ENCODE measurements at places on chromosomes 1 and 21.

DNA sequence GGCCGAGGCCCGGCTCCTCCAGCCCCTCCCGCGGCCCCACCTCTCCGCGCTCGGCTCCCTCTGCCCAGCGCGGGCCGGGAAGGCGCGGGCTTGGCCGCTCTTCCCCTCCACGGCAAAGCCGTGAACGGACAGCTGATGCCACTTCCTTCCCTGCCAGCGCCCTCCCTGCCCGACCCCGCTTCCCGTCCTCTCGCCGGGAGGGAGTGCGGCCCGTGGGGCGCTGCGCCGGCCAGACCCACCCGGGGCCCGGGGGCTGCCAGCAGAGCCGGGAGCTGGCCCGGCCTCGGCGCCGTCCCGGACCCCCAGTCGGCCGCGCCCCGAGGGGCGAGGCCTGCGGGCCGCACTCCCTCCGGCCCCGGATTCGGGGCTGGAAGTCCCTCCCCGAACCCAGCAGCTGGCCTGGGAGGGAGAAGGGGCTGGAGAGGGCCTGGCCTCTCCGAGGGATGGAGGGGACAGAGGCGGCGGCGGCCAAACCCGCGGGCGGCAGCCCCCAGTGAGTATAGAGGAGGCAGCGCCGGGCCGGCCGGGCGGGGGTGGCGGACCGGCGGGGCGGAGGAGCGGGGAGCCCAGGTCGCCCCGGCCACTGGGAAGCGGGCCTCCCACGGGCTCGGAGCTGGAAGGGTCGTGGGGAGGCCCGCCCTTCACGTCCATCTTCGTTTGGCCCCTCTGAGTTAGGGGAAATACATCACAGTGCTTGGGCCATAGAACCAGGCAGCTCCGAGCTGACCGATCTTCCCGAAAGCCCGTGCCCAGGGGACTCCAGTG, at the start of gene KIAA1614:
Gene KIAA1614 (plus strand): TSS at position 97 of the 765 bp plus-strand sequence. CDS start 347 bp downstream, at position 444.
- peak; percentile 68 for DNase-seq

GRCh38 chr1:109214695-109215623, 1.2 kb downstream of the SARS1 start:
- no peak for DNase-seq

- DNase-seq = no peak
Measured at GRCh38 chr1:183080406-183080805, 57.2 kb downstream of the LAMC1 start.

DNA sequence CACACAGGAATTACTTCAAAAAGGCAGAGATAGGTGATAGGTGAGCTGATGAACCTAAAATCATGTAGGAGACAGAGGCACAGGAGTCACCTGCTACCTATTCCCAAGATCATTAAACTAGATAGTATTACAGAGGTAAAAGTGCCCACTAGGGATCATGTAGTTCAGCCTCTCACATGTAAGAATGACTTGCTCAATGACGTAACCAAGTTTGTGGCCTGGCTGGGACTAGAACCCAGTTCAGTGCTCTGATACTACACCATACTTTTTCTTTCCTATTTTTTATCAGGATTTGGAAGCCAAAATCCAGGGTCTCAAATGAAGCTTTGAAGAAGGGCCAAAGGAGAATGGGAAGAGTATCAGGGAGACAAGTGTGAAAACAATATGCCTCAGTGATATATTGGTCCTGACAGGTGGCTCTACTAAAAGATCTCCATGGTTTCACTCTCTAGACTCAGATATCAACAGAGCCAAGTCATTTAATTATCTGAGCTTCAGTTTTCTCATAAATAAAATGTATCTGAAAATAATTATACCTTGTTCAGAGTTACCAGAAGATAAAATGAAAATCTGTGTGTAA, 87.3 kb upstream of the SLFNL1 start:
- DNase-seq = no peak

- no peak for DNase-seq
Measured at GRCh38 chr1:180167721-180168467, 13.2 kb downstream of the QSOX1 start.

- no peak for DNase-seq
Measured at GRCh38 chr1:7209336-7209735, 424.1 kb downstream of the CAMTA1 start.
